ENCODE measurements at places on chromosomes 2 and 18.

GRCh38 chr2:232076736-232077135 lies 115.2 kb downstream of the DIS3L2 start:
- no peak for DNase-seq

- no peak for DNase-seq
Observed at GRCh38 chr2:36566887-36567286, 31.1 kb downstream of the FEZ2 start.

GRCh38 chr18:607930-608329 lies 11.1 kb downstream of the CLUL1 start:
- no peak for DNase-seq

GRCh38 chr2:38433607-38433975 lies 56.5 kb upstream of the ATL2 start:
- no peak for DNase-seq

DNA sequence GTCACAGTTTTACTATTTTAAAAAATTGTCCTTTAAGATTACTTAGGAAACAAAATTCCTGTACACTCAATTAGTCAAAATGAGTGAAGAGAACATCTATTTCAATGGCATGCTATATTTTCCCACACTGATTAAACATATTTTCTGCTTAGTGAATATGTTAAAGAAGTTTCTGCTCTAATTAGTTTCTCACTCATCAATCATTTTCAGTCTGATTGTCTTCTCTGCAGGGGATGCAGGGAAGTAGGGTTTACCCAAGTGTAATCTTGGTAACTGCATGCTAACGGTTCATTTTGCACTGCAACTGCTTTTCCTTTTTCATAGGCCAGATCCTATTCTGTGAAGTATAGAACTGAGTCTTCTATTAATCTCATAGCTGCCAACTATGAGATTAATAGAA lies 78.5 kb downstream of the ARL6IP6 start:
- no peak for DNase-seq

GRCh38 chr2:38590053-38590452 lies 12.7 kb downstream of the HNRNPLL start:
- DNase-seq = no peak

DNA sequence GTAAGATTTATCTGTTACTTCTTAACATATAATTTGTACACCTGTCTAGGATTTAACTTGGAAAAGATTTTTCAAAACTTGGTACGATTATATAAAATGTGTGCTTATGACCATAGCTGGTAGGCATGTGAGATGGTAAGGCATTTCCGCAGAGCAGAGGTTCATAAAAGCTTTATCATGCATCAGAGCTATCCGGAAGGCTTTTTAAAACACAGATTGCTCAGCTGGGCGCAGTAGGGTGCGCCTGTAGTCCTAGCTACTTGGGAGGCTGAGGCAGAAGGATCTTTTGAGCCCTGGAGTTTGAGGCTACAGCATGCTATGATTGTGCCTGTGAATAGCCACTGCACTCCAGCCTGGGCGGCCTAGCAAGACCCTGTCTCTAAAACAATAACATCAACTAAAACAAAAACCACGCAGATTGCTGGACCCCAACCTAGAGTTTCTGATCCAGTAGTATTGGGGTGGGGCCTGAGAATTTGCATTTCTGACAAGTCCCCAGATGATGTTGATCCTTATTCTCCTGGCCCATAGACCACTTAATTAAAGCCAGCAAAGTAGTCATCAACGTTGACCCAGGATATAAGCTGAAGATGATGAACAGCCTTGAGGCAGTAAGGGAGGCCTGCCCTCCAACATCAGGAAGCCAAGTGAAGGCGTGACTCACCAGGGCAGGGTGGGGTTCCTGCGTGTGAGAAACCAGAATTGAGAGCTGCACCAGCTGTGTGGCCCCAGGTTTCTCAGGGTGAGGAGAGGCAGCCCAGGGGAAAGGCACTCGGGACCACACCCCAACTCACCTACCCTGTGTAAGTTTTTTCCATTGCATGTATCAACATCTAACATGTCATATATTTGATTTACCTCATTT lies 21.6 kb upstream of the SLC20A1 start:
- no peak for DNase-seq

DNA sequence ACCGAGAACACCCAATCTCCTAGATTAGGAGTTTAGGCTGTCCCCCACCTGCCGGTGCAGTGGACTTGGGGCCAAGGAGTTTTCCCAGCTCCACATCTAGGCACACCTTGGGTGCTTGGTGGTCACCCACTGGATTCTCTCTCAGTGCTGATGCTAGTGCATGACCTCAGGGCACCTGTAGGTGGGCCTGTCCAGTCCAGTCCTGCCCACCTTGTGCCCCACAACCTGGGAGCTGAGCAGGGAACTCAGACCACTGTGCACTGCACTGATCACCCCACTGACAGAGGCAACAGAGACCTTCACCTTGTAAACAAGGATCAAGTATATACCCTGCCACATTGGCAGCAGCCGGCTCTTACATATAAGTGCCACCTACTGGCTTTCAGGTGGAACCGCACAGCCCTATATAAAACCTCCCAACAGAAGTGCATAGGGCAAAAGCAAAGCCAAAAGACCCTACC lies 12.7 kb upstream of the CDH19 start:
- DNase-seq = peak; percentile 47

DNA sequence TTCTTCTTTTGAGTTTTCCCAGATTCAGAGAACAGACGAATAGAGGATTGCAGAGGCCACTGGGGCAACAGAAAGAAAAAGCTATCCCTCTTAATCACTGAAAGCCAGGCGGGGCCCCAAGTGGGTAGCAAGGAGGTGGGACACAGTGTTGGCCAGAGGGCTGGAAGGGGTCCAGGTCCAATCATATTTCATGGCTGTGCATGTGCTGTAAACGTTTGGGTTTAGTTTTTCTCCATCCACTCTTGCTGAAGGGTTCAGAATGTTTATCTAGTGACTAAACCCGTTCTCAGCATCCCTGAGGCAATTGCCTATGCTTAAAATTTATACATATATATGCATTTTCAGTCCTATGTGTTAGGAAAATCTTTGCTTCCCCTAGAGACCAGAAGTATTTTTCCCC lies 99.4 kb upstream of the EPHA4 start:
- DNase-seq = no peak

DNA sequence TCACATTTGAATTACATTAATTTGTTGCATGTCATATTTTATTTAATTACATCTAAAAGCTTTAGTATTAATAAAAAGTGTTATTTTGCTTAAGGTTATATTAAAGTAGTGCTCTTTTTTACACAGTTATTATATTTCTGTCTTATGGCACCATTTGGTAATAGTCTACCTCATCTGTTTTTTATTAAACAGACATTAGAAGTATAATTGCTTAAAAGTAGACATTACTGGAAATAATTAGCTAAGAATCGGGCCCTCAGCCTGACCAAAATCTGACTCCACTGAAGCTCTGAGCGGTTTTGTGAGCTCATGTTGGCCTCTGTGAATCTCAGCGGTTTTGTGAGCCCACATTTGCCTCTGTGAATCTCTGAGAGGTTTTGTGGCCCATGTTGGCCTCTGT lies 102.5 kb upstream of the SNTG2 start:
- no peak for DNase-seq

DNA sequence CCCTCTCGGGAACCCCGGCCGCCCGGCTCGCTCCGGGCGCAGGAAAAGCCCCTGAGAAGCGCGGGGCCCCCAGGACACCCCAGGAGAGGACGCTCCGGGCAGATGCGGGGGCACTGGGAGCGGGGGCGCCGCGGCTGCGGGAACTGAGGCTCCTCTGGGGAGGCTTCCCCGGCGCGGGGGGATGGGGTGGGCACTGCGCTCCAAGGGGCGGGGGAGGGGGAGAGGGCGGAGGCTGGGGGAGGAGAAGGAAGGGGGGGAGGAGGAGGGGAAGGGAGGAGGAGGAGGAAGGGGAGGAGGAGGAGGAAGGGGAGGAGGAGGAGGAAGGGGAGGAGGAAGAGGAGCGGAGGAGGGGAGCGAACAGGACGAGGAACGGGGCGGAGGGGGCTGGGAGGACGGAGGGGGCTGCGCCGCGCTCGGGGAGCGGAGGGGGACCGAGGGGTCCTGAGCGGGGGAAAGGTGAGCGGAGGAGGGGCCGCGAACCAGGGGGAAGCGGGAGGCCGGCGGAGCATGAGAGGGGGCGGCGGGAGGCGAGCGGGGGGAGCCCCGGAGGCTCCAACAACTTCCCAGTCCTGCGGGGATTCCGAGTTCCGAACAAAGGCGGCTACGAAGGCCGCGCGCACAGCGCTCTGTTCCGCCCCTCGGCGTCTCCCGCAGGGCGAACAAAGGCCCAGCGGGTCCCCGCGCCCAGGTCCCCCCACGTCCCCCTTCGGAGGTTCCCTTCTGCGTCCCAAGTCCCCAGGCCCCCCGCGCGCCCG lies 742 bp downstream of the PXDN start:
- DNase-seq = peak; percentile 16

DNA sequence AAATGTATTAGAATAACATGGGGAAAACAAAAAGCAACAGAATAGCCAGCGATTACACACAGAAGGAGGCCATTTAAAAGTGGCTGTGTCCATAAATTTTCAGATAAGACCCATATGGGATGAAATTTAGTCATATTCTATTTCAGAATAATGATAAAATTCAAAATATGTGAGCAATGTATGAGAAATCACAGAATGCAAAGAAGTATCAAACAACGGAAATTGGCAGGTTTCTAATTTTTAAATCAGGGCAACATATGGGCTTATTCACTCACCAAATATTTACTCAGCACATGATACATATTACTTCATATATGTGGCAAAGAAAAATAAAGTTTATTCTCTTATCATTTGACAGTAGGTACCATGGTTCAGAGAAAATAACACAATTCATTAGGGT lies 208.5 kb downstream of the GRB14 start:
- no peak for DNase-seq

- no peak for DNase-seq
Observed at GRCh38 chr2:196725218-196725617, 74.3 kb downstream of the GTF3C3 start.

DNA sequence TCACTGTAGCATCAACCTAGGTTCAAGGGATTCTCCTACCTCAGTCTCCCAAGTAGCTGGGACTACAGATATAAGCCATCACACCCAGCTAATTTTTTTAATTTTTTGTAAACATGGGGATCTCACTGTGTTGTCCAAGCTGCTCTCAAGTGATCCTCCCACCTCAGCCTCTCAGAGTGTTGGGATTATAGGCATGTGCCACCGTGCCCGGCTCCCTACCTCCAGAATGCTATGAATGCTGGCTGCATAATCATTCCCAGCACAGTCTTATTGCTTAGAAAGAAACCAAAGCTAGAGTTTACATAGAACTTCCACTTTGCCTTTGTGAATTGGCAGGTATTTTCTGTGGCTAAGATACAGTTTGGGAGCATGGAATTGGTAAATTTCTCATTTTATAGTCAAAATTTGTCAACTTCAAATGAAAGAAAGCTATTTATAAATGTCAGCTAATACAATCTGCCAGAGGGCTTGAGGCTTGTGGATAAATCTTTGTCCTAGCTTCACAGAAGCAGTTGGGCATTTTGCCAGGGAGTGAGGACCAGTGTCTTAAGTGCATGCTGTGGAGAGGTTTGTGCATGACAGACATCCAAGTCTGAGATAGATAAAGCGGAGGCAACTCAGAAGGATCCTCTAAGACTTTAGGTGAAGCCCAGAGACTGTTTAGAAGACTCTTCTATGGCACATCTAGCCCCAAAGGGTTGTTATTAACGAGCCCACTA lies 175.4 kb downstream of the ANTXR1 start:
- no peak for DNase-seq

DNA sequence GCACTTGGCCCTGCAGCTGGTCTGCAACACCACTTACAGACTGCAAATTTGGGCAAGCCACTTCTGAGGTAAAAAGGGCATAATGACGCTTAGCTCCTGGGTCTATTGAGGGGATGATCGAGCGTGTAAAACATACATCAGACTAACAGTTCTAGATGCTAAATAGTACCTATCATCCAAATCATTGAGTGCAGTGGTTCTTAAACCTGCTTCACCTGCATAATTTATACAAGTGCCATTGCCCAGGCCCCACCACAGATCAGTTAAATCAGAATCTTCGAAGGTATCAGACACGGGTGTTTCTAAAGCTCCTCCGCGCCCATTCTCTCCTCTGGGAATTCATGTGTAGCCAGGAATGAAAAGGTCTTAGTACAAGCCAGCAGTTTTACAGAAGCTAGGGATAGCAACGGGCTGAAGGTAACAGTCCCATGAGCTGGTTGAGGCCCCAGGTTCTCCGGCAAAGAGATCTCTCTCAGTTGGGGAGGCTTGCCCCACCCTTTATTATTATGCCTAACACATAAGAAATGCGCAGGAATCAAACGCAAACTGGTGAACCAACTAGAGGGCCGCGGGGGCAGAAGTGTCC lies 737 bp upstream of the RNF181 start:
- no peak for DNase-seq

- no peak for DNase-seq
Observed at GRCh38 chr2:105977212-105977611, 216.9 kb downstream of the UXS1 start.

- no peak for DNase-seq
Observed at GRCh38 chr18:72128649-72129048, 415.5 kb downstream of the CBLN2 start.

GRCh38 chr2:144690771-144691170 lies 170.9 kb upstream of the ZEB2 start:
- DNase-seq = no peak

DNA sequence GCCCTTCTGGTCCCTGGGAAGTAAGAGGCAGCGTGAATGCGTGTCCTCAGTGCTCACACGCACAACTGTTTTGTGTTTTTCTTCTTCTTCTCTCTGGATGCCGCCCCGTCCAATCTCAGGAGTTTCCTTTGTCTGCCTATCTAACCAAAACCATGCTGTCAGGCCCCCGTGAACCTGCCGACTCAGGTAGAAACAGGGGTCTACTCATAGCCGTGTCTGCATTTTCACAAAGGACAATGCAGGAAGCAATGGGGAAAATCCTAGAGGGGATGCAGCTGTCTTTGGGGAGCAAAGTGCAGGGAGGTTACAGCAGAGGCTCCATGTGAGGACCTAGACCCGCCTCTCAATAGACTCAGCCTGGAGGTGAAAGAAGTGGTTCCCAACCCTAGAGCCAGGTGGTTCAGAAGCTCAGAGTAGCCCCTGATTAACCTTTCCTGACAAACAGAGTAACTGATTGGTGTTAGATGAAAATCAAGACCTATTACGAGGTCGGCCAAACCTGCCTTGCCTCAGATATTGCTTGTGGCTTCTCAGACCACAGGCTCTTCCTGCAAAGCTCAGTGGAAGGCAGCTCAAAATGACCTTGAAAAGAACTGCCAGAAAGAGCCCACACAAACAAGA lies 49.3 kb downstream of the CD226 start:
- no peak for DNase-seq

DNA sequence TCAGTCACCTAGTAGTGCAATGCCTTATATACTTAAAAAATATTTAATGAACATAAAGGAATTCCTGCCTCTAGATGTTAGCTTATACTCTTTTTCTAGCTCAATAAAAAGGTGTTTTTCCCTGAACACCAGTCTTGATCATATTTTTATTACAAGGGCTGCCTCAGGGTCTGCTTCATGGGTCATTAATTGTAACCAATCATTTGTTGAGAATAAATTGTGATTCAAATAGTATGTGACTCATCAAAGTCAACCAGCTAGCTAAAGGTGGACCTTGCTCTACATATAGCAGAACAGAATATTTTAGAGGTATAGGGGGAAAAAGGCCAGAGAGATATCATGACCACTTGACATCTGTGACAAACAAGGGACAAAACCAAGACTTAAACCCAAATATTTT lies 114.0 kb downstream of the PIK3C3 start:
- no peak for DNase-seq

All from NCI-H1436 (cell line).